ENCODE measurements at places on chromosomes 2 and 18.

GRCh38 chr18:36636237-36636817, 192.5 kb downstream of the TPGS2 start:
- no peak for DNase-seq

- DNase-seq = no peak
Measured at GRCh38 chr18:23740105-23740830, 51.0 kb downstream of the LAMA3 start.

DNA sequence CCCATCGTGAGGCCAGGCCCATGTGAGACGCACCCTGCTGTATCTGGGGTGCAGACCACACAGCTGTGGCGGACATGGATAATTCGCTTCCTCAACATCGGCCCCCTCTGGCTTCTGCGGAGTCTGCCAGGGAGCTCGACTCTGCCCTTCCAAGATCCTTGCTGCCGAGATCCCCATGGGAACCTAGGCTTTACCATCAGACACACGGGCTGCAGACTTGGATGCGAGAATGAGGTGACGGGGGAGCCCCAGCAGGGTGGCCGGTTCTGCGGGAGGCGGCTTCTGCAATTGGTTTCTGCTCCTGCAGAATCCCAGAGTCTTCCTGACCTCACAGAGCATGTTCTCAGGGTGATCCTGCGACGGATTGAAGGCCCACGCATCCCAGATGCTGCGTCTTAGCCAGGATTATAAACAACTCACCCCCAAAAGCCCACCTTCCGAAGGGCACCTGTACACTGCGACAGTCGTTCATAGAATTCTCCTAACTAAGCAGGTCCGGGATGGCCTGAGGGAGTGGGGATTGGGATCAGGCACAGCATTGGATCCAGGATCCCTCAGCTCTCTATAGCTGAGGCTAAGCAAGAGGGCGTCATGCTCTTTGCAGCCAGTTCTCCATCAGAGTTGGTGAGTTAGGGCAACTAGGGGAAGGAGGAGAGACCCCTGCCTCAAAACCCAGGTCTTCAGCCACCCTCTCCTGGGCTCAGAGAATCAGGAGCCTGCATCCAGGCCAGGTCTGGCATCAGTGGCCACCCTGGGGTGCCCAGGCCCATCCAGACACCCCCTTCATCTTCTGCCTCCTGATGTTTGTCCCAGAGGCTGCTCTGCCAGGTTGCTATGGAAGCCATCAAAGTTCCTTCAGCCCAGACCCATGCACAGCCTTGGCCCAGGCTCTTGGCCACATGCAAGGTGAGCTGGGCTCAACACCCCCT, 74.7 kb upstream of the SNTG2 start:
- no peak for DNase-seq

DNA sequence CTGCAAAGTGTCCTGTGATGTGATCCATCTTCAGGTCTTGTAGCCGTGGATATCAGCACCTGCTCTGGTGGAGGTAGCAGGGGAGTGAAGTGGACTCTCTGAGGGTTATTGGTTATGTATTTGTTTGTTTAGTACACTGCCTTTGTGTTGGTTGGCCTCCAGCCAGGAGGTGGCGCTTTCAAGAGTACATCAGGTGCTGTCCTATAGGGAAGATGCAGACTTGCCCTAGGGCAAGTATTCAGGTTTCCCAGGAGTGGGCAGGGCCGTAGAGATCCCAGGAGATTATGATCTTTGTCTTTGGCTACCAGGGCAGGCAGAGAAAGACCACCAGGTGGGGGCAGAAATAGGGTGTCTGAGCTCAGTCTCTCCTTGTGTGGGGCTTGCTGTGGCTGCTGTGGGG, 411.8 kb downstream of the SOX11 start:
- no peak for DNase-seq

DNA sequence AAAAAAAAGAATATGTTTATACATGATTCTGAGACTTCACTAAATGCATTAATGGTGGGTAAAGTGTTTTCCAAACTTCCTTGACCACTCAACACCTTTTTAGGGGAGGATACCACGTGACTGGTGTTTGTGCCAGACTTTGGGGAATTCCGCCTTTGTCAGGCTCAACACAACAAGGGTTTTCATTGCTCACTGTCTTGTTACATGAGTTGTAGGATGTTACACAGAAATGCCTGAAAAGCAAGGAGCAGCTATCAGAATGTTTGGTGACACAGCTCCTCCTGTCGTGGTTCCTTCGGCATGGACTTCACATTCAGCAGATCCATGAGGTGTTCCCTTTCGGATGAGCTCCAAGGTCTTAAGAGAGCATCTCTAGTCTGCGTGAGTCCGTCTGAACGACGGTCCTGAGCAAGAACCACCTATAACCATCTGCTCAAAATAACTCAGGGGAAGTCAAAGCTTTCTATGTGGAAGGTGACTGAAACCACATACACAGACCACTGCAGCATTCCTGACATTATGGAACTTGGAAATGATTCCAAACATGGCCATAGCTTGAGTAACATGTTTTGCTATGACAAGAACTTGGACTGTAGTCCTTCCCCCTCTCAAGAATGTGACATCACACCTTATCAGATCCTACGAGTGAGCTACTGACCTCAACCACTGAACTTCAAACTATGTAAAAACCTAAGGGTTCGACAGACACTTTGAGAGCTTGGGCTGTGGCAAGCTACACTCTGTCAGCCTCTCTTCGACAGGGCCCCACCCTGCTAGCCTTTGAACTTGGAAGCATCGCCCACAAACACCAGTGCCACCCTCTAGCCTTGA, 57.5 kb downstream of the MCFD2 start:
- no peak for DNase-seq

DNA sequence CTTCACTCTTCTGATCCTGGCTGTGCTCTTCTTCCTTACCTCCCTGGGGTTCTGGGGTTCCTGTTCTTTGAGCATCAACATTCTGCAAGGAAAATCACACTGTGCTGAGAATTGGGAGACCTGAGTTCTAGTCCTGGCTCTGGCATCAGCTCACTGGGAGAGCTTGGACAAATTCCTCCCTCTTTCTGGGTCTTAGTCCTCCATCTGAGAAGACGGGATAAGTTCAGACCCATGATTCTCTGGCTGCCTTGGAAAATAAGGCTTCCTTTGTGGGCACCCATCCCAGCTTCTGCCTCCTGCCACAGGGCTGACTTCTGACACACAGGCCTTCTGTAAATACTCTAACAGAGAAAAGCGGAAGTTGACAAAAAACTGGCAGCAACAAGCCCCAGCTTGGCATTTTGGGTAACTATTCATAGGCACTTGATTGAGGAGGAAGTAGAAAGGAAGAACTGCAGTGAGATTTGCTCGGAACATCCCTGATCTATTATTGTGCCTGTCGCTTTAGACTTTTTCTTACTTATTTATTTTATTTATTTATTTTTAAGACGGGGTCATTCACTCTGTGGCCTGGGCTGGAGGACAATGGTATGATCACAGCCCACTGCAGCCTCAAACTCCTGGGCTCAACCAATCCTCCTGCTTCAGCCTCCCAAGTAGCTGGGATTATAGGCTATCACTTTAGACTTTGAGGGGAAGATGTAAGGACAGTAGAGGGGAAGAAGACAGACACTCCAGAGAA, 7.9 kb downstream of the PCBP1 start:
- no peak for DNase-seq
